ENCODE measurements at places on chromosomes 3 and 15.

DNA sequence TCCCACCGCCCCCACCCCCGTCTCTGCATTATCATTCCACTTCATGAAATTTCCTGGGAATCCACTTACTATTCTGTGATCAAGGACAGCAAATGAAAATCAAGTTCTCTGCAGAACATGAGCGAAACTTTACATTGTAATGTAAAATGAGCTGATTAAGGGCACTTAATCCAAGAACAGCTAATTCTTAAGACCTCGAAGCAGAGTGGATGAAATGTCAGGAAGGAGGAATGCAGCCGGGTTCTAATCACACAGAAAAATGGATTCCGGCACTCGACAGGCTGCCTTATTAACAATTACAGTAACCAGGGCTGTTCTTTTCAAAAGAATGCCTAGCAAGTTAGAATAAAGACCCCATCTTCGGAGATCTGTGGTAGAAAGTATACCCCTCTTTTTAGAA, 57.5 kb downstream of the RFTN1 start:
- no peak for DNase-seq

- no peak for DNase-seq
These were observed 90.5 kb upstream of the MYRIP start for GRCh38 chr3:39718674-39719595.

GRCh38 chr15:59436774-59437141, 1.2 kb upstream of the FAM81A start:
- DNase-seq: no peak

- DNase-seq: peak; percentile 70
These were observed 117.6 kb upstream of the EIF1B start for GRCh38 chr3:40191850-40192448.

DNA sequence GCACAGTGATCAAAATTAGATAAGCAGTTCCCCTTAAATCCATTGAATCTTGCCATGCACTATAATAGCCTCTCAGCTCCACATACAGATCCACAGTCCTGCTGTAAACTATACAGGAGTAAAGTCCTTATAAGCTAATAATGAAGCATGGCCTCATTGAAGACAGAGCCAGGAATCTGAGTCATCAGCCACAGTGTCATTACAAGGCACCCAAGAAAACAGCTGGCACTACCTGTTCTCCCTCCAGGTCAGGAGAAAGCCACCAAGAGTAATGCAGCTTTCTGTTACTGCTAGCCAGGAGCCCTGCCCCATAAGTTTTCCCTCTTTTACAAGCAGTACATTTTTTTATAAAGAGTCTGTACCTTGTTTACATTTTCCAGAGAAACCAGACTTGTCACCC, 27.3 kb downstream of the WDR49 start:
- DNase-seq: no peak

DNA sequence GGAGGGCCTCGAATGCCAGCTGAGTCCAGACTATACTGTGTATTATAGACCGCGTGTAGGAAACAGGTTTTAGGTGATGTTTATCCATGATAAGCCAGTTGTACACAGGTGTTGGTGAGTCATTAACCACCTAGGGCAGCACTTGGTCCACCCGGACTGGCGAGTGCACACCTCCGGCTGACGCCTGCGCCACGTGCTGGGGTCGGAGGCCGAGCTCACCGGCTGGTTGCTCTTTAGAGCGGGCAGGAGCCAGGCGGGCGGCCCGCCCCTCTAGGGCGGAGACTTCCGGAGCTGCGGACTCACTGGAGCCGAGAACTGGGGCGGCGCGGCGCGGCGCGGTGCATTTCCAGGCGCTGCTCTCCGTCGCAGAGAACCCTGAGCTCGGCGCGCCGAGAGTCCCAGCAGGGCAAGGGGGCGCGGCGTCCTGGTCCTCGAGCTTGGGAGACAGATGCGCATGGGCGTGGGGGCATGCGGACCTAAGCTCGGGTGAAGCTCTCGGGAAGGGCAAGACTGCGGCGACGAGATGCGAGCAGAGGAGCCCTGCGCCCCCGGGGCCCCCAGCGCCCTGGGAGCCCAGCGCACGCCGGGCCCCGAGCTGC, at the start of gene ESYT3:
Gene ESYT3 (plus strand): TSS at position 341 of the 599 bp plus-strand sequence. CDS start 183 bp downstream, at position 524.
- DNase-seq: no peak

DNA sequence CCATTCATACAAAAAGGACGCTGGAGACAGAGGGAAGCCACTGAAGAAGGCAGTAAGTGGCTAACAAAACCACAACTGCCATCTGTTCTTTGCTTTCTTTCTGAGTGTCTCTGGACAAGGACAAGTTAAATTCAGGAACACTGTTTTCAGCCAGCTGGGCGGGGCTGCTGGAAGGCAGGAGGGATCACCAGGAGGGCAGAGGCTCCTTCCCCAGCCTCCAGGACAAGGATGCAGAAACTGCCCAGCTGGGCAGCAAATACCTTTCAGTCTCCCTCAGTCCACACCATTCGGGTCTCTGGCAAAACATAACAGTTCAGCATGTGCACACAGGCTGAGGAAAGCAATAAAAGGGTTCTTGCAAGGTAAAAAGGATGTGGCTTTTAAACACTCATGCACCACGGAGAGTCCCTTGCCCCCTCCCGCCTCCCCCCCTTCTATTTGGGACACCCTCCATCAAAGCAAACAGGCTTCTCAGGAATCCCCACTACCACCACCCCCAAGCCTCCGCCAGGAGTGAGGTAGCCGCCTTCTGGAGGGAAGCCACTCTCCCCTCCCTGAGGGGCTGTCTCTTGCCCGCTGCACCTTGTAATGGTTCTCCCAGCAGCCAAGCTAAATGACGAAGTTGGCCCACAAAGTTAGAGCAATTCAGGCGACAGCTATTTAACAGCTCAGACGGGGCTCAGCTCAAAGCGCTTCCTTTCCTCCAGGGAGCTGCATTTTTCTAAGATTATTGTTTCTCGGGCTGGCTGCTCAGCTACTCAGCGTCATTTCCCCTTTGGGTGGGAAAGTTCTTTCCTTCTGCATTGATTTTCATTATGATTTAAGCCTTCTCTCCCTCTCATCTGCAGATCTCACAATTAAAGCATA, 3.8 kb downstream of the HEG1 start:
- DNase-seq: no peak

DNA sequence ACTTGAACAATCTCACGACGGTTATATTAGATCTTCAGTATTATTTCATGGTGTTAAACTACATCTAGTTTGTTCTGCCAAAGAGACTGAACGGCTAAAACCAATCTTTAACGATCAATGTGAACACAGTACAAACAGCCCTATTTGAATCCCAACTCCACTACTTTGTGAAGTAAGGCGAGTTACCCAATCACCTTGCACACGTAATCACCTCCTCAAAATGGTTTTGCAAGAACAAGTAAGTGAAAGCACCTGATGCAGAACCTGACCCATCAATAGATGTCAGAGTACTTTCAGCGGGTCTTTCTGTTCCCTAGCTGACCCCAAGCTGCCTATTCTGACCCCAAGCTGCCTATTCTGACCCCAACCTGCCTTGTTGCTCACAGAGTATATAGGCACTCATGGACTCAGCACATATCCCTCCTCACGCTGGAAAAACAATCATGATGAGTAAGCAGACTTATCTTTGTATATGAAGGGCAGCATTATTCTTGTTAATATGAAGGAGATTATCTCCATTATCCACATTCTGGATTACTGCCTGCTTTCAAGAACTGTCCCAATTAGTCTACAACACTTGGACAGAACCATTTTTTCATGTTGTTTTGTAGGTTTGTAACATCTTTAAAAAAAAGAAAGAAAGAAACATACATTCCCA, 3.7 kb downstream of the KPNA1 start:
- no peak for DNase-seq

DNA sequence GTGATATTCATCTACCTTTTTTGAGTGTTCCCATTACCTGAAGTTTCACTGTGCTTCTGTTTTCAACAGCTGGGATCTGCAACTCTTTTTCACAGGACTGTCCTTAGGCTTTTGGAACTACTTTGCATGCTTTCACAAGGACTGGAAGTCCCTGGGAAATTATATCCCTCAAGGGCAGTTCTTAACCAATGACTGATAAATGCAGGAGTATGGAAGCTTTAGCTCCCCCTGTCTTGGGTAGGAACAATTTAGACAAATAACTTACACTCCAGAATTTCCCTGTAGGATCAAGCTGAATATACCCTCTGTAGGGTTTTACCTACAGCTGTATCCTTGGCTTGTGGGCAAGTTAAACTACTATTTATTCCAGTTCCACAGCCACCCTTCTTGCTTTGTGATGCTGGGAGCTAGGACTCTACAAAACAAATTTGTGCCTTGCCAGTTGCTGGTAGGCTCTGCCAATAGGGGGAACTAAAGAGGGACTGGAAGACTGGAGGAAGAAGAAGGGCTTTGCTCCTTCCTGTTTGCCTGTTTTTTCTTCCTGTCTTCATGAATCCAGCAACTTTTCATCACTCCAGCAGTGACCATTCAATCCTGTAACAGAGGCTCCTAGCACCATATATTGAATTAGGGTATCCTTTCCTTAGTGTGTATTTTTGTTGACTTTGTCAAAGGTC, 6.8 kb upstream of the ZNF280D start:
- no peak for DNase-seq

DNA sequence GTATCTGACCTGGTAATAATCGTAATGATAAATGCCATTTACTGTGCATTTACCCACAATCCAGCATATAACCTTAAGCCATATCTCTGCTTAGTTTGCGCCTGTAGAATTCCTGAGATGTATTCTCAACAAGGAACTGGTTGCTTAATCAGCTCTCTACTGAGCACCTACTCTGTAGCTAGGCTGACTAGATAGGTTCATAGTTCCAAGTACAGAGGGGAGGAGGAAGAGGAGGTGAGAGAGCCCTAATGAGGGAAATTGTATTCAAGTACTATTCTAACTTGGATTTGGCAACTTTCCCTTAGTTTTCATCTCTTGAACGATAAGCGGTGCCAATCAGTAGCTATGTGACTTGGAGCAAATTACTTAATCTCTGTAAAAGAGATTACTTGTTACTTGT, 5.6 kb upstream of the AKAP13 start:
- DNase-seq: no peak

DNA sequence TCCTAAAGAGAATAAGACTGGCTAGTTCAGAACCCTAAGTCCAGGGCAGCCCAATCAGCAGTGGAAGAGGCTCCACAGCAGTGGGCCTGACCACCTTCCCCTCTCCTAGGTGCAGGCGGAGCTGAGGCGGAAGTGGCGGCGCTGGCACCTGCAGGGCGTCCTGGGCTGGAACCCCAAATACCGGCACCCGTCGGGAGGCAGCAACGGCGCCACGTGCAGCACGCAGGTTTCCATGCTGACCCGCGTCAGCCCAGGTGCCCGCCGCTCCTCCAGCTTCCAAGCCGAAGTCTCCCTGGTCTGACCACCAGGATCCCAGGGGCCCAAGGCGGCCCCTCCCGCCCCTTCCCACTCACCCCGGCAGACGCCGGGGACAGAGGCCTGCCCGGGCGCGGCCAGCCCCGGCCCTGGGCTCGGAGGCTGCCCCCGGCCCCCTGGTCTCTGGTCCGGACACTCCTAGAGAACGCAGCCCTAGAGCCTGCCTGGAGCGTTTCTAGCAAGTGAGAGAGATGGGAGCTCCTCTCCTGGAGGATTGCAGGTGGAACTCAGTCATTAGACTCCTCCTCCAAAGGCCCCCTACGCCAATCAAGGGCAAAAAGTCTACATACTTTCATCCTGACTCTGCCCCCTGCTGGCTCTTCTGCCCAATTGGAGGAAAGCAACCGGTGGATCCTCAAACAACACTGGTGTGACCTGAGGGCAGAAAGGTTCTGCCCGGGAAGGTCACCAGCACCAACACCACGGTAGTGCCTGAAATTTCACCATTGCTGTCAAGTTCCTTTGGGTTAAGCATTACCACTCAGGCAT, 33.7 kb downstream of the VIPR1 start:
- no peak for DNase-seq

DNA sequence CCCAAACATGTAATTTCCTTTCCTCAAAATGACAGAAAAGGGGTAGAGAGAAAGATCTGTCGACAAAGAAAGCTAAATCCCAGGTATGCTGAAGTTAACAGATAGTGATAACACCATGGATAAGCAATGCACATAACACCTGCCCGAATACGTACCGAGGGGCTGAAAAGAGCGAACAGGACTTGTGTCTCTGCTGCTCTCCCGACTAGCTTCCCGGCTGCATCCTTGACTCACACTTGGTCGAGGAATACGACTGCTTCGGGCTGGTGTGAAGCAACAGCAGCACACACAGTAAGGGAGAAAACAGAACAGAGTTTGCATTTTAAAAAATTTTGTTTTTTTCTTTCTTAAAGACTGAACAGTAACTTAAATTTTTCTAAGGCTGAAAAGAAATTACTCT, 136.4 kb downstream of the CLASP2 start:
- no peak for DNase-seq

DNA sequence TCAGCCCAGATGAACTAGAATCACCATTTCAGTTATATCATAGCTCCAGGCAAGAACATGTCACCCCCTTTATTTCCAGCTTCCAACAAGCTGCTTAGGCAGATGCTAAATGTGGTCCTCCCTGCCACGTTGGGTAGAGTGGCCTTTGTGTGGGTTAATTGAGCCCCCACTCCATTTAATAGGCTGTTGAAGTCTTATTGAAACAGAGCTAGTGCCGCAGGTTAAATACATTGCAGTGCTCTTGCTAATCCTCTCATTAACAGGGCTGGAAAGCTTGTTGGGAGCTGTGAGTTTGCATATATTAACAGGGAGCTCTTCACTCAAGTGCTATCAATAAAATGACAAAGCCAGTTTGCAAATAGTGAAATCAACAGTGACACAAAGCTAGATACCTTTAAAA, 248.4 kb upstream of the CMC1 start:
- DNase-seq: no peak

DNA sequence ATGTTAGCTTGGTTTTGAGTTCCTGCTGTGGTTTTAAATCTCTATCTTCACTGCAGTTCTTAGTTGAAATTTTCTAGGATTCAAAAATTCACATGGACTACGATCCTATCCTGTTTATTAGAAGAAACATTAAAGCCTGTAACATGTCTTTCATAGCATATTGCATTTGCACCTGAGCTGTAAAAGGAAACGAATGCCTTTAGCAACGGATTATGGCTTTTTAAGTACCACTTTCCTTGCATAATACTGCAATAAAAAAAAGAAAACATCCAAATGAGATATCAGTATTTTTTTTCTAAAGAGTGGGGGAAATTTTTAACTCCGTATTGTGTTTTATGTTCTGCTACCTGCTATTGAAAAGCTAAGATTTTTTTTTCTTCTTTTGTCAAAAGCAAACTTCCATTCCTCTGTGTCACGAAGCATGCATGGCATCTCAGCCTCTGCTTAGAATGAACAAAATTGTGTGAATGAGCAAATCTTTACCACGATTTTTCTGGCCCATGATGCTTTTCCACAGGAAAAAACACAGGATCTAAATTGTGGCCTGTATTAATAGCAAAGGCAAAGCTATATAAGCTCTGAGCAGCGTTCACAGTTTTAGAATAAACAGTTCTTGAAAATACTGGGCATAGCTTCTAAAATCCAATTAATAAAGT, 110.0 kb upstream of the CDIN1 start:
- DNase-seq: no peak

DNA sequence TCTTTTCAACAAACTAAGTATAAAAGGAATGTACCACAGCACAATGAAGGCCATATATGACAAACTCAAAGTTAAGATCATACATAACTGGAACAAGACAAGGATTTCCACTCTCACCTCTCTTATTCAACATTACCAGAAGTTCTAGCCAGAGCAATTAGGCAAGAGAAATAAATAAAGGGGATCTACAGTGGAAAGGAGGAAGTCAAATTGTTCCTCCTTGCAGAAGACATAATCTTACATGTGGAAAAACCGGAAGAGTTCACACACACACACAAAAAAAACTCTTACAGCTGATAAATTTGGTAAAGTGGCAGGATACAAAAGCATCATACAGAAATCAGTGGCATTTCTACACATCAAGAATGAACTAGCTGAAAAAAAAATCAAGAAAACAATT, 277.9 kb downstream of the MCTP2 start:
- no peak for DNase-seq

GRCh38 chr3:150931745-150932144, 26.5 kb upstream of the MINDY4B start:
- no peak for DNase-seq

- no peak for DNase-seq
These were observed 10.3 kb downstream of the STOML1 start for GRCh38 chr15:73981761-73982221.
